ENCODE measurements at places on chromosomes 2 and 18. TPM values are rescaled to one million over a fixed set of nuclear protein-coding genes. Genes with fewer than 3 reads are reported as not detected.

DNA sequence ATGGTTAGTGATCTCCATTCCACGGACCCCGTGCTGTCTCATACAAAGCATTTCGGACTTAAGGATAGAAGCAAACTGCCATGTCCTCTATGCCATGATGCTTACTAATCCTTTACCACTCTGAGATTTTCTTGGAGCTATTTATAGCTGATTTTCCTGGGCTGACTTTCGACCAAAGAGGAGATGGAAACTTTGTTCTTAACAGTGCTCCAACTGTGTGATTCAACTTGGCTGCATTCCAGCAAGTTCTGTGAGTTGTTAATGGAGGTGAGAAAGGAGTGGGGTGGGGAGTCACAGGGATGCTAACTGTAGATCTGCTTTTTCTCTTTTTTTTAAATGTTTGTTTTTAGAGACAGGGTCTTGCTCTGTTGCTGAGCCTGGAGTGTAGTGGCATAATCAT is 45.5 kb upstream of the MSH2 start:
- no peak for DNase-seq

GRCh38 chr2:42566837-42567321 is 1.6 kb upstream of the MTA3 start:
- no peak for DNase-seq

- DNase-seq = no peak
Measured at GRCh38 chr18:27185025-27185763, at the start of gene CHST9. Gene CHST9, minus strand, starts transcription at chr18:27185308. Its CDS starts 42,499 bp downstream, at chr18:27142809.

DNA sequence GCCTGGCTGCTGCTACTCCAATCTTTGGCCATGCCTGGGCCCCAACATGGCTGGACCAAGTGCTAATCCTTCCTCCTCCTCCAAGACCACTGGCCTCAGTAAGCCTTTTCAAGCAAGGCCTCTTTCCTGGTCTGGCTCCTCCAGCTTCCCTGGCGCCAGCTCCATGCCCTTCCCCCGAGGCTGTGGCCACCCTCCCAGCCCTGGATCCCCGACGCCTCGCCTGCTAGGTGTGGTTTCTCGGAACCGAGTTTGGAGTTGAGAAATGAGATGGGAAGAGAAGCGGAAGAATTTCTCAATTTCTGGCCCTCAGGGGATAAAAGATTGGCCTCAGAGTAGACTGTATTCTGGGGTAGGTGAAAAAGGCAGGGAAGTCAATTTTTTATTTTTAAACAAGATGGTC is 46.4 kb downstream of the ADCY3 start:
- DNase-seq = no peak

Gene RGPD8
- 3.0 TPM for total RNA-seq

DNA sequence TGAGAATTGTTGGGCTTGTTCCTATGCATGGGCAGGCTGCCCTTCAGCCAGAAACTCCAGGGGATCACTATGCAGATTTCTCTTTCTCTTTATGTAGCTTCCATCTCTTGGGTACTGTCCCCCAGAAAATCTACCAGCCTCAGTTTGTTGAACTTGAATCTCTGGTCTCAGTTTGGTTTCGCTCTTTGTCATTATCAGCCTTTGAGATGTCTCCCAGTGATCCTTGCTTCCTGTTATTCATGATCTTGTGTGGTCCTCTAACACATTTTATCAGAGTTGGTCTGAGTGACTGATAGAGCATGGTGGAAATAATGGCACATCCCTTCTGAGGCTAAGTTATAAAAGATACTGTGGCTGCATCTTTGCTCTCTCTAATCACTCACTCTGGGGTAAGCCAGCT is 7.8 kb downstream of the TMEM87B start:
- no peak for DNase-seq

GRCh38 chr2:127134833-127135830 is 28.2 kb upstream of the BIN1 start:
- no peak for DNase-seq

DNA sequence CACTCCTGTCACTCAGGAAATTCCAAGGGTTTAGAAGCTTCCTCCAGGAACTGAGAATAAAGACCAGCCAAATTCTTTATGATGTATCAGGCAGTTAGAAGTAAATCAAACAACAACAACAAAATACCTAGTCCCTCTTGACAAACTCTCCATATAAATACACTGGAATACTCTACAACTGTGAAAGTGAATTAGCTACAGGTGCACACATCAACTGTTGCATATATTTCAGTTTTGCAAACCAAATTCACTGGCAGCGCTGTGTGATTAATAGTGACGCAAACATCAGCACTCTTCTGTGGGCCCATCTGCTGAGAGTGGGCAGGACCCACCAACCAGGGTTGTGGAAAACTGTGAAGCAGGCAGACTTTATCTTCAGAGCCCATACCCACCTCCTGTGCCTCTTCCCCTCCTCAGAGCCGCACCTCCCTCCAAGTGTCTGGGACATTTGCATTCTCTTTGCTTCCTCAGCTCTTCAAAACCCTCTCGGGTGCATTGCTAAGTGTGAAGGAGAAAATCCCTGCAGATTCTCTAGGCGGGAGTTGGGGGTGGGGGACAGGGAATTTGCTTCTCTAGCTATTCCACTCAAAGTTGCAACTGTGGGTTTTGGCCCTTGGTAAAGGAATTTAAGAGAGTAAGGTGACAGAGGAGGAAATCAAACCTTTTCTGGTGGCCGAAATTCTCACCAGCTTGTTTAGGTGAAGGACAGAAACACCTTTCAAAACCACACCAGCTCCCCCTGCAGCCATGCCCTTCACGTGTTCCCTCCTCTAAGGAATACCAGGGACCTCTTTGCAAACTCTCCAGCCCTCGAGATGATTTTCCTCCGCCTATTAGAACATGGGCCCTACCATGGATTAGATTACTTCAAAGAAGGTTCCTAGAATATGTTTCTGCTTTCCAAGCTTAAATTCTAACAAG is 119.3 kb downstream of the MRO start:
- DNase-seq = no peak

Gene AGFG1
- 213 TPM for total RNA-seq

GRCh38 chr2:74188696-74189095 is 9.7 kb upstream of the MTHFD2 start:
- no peak for DNase-seq

Gene HRH4
- 0.12 TPM for total RNA-seq

All from NCI-H460 (cell line).